ENCODE measurements at places on chromosomes 3 and 15.

DNA sequence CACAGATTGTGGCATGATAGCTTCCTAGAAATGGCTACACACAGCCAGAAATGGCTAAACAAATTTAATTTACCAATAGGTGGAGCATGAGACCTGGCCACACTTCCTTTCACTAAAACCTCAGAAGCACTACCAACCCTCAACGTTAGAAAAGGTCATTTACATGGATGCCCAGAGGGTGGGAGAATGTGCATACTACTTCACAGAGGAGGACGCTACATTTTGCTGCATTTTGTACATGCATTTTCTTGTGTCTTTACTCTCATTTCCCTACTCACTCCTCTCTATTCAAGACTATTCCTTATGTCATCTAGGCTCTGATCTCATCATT is 40.1 kb downstream of the C2CD4B start:
- no peak for DNase-seq

GRCh38 chr3:182384221-182384620 is 409.1 kb upstream of the ATP11B start:
- no peak for DNase-seq

DNA sequence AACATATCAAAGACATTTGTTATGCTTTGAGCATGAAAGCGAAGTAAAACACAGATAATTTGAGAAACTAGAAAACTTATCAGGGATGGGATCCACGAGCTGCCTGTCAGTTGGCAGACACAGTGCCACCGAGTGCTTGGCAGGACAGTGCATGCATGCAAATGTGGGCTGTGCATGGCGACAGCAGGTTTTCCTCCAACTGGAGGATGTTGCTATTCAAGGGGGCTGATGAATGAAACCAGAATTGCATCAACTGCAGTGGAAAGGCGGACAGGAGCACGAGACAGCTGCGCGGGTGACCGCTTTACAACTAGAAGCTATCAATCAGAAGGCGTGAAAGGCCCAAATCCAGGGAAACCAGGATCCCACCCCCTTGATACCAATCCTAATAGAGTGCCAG is 244.3 kb downstream of the NR2F2 start:
- DNase-seq, result no peak

DNA sequence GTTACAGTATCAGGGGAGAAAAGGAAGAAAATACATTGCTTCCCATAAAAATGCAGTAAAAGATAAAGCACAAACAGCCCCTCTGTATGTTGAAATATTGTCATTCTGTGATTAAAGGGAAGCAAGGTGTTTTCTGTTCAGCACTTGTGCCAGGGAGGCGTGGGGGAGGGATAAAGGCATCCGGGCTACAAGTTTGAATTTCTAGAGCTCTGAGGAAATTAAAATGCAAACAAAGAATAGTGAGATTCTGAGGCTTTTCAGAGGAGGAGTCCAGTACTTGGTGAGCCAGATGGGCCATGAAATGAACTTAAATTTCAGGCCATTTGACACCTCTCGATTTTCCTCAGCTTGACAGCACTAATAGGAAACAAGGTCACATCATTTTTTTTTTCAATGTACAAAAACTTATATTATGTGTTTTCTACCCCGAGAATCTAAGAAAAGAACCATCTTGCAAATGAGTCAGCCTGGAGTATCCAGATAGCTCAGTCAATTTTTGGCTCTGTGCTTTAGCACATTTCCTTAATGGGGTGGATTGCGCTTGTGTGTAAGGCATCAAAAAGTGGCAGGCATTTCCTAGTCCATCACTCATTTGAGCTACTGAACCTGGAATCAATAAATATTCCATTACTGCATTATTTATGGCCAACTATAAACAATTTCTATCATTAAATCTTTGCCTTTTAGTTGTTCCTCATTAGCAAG is 640.8 kb upstream of the TBL1XR1 start:
- no peak for DNase-seq

- no peak for DNase-seq
Observed at GRCh38 chr3:157671656-157672055, 168.4 kb upstream of the VEPH1 start.

- no peak for DNase-seq
Observed at GRCh38 chr15:69767191-69767590, 314.6 kb downstream of the RPLP1 start.

DNA sequence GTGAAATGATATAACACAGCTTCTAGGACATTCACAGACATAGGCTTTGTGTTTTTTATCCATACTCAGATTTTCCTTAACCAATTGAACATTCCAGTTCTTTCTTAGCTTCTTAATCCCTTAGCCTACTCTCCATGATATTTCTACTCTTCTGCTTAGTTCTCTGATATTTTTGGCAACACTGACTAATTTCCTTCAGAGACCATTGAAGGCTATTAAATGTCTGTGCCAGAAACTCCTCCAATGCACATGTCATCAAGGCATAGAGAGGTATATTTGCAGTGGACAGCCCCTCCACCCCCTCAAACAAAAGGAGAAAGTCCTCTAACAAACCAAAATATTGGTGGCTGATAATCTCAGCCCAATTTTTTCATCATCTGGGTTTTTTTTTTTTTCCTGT is 105.9 kb upstream of the TSC22D2 start:
- no peak for DNase-seq

DNA sequence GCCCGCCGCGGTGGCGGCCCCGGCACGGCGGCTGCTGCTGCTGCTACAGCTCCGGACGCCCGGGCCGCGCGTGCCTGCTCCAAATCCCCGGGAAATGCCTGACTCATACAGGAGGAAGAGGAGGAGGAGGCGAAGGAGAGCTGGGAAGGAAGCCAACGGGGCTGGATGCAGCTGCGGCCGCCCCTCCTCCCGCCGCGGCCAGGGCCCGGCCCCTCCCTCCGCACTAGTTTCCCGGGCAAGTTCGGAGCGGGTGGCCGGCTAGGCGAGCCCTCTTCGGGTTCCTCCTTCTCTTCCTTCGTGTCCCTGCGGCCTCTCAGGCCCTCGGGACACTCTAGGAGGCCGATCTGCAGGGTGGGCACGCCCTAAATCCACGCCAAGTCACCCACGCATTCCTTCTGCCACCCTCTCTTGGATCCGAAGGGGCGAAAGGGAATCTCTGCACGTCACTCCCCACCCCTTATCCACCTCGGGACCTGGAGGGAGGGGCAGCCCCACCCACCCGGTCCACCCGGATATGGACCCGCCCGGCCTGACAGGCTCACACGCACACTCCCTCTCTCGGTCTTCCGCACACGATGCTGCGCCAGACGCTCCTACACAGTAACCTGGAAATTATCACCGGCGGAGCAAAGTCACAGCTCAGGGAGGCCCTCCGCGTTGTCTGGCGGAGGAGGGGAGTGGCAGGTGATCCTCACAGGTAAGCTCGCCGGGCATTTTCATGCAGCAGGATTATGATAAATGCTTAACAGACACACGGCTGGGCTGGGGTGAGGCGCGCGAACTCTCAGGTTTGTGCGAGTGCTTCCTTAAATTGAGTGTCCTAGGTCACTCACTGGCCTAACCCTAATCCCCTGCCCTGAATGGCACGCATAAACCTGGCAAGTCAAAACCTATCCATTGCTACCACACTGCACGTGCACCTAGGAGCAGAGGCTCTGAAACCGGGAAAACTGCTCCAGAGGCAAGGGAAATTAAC is at the start of the genes OSBPL10 and ZNF860:
TSS of gene OSBPL10 (minus strand) at position 57 of the 976 bp plus-strand sequence. CDS start 83 bp downstream, outside the sequence.
TSS of gene ZNF860 (plus strand) at position 545 of the 976 bp plus-strand sequence. CDS start 7,330 bp downstream, outside the sequence.
- DNase-seq, result peak; percentile 27

GRCh38 chr3:158313338-158313927 is 203.5 kb downstream of the RSRC1 start:
- no peak for DNase-seq

DNA sequence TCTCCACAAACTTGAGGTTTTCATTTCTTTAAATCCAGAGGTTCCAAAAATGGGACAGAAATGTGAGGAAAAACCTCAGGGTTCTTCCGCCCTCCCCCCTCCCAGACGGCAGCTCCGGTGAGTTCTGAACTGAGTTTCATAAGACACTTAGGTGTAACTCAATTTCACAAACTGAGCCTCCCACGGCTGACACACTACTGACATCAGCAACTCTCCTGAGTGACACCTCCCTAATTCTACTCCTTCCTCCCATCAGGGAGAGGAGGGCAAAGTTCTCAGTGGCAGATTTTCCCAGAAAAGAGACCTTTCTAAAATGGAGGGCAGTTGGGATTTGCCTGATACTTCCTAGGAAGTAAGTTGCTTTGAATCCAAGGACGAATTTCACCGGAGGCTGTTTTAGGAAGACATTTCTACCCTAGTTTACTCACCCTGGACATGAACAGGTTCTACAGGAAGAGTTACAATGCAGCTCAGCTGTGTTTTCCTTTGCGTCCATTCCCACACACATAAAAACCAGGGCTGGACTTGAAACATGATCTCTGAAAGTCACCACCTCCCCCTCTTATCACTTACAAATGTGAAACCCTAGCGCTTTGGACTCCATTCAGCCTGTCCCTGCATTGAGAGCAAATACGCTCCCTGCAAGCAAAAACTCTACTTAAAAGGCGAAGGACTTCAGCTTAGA is 78.1 kb upstream of the LMOD3 start:
- DNase-seq, result no peak

- no peak for DNase-seq
Observed at GRCh38 chr3:158352551-158352950, 218.4 kb upstream of the MLF1 start.

DNA sequence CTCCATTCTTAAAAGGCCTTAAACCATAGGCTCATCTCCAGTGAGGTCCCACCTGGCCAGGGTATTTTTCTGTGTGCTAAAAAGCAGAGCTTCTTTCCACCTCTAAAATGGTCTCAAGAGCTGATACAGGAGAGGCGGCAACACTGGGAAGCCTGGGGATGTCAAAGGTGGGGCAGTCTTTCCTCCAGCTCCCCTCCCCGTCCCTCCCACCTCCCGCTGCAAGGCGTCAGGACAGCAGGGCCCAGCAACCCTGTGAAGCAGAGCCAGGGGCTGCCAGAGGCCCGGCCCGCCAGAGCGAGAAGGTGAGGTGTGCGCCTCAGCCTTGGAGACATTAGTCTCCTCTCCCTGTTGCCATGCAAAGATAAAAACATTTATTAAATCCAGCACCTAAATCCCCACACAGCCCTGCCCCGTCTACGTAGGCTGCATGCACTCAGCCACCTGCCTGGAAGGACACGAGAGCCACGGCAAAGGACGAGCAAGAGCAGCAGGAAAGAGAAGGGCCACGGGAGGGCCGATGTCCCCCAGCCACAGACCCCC is 75.6 kb downstream of the FAM174B start:
- no peak for DNase-seq

GRCh38 chr3:70822669-70823068 is 510.2 kb upstream of the MDFIC2 start:
- no peak for DNase-seq

DNA sequence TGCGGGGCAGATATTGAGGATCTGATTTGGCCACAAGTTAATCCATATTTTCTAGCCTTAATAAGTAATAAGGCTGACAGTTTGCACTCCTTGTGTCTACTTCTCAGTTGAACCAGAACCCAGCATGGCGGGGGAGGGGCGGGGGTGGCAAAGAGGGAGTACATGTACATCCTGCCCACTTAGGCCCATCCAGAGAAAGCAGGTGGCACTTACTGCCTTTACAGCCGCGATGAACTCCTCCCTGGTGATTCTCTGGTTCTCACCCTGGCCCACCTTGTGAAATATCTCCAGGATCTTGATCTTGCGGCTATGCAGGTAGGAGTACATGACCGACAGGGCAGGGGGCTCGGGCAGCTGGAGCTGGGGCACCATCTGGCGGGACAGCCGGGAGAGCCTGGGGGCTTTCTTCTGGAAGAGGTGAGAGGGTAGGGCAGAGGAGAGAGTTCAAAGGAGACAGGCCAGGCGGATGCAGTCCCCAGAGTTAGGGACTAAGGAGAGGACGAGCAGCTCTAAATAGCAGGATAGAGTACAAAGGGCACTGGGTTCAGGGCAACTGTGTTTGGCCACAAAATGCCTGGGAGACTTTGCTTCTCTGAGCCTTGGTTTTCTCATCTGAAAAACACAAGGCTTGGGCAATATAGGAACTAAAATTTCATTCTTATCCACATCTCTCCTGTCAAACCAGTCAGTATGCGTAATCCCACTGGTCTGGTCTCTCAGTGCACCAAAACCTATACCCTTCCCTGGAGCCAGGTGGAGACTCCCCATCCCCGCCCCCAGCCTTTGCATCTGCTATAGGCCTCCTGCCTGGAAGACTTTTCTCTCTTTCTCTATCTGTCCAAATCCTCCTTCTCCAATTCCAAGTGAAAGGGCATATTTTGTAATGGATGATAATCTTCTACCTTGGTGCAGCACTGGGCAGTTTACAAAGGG is 10.1 kb downstream of the EFCAB12 start:
- no peak for DNase-seq

DNA sequence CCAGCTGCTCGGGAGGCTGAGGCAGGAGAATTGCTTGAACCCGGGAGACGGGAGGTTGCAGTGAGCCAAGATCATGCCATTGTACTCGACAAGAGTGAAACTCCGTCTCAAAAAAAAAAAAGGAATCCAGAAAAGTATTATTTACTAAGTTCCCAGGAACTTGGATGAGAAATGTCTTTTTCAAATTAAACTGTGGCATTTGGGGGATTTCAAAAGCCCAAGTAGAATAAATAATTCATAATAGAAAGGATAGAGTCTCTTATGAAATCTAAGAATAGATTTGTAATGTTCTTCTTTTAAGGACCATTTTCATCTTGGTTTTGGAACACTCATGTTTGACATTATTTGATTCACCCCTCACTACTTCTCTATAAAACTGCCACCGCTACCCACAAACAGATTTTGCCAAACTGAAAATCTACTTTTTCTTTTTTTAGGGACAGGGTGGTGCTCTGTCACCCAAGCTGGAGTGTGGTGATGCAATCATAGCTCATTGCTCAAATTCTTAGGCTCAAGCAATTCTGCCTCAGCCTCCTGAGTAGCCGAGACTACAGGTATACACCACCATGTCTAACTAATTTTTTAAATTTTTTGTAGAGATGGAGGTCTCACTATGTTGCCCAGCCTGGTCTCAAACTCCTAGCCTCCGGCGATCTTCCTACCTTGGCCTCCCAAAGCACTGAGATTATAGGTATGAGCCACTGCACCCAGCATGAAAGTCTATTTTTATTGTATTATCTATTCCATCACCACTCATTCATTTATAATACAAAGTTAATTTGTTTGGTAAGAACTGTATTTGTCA is 99.3 kb downstream of the SENP2 start:
- DNase-seq, result no peak

DNA sequence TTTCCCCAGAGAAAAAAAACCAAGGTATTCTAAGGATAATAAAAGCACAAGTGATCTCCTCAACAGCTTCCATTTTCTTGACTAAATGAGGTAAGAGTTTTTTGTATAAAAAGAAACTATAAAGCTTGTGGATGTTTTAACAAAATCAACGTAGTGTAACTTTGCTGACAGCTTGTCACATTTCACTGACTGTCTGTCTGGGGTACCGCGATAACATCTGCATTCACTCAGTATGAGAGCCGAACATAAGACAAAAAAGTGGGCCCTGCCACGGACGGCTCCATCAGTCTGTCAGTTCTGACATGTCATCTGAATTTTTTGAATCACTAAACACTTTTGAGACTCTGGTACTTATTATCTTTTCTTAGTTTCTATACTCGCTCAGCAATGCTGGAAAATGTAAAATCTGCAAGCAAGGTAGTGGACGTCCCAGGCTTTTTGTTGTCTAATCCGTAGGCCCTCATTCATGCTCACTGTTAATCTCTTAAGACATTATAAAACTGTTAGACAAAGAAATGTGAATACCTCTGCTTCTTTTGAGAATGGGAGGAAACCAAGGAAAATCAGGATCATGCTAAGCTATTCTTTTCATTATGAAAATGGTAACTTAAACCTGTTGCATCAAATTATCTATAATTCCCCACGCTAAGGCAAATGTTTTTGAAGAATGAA is 307.1 kb downstream of the MECOM start:
- DNase-seq, result no peak

Measured in C1 segment of cervical spinal cord (tissue), 14 donors.